Activated CD4-positive, alpha-beta T cell treated with anti-CD3 and anti-CD28 coated beads, Interleukin-2, amount 50 U/mL, for 48 hours (primary cell): ENCODE measurements at places on chromosomes 7 and 10.

DNA sequence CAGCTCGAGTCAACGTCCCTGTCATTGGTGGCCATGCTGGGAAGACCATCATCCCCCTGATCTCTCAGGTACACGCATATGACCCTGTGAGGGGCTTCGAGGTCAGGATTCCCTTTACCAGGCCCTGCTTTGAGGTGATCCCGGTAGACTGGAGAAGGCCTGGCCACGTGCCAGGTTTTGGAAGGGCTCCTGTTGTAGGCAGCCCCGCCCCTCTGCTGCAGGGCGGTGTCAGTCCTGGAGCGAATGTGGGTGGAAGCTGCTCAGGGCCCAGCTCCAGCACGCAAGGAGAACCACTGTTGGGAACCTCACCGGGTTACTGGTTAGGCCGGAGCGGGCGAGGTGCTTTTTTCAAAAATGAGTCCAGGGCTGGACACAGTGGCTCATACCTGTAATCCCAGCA is 15.6 kb downstream of the MDH2 start:
- no peak for DNase-seq

DNA sequence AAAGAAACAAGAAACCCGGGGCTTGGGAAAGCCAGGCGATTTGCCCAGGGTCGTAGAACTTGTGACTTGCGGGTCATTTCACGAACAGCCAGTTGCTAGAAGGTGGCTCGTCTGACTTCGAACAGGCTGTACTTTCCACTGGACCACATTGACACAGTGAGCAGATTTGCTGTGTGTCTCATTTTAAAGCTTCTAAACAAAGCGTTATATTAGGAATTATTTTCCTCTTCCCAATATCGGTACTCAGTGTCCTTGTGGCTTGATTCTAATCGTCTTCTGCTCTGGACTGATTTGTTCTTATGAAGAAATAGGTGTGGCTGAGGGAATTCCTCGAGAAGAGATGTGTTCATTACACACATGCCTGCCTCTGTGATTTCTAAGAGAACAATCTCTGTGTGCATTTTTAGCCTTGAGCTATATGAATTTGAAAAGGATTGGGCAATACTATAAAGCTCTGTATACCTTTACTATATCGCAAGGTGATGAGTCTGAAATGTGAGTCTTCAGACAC is 150.0 kb upstream of the PRR15 start:
- no peak for DNase-seq

DNA sequence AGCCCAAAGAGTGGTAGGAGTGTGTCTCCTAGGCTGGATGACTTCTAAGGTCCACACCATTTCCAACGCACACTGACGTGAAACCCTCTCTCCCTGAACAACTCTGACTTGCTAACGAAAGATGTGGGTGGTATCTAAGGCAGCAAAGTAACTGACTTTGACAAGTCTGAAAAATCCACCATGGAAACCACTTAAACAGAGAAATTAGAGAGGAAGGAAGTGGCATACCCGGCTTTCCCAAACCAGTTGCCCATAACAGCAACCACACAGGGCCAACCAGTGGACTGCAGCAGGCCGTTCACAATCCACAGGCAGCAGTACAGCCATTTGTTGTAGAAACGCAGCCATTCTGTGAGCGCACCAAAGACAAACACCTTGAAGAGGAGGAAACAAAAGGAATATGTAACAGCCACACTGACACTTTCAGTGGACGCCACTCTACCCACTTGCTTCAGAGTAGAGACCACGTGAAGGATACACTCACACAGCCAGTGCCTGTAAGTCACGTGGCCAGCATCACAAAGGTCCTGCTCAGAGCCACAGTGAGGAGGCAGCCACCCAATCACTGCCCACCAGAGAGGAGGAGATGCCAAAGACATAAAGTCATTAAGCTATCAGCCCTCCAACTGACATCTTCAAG is 39.8 kb downstream of the SLC37A3 start:
- DNase-seq: peak; percentile 52

GRCh38 chr7:146956321-146956720 is 839.7 kb downstream of the CNTNAP2 start:
- DNase-seq: no peak

DNA sequence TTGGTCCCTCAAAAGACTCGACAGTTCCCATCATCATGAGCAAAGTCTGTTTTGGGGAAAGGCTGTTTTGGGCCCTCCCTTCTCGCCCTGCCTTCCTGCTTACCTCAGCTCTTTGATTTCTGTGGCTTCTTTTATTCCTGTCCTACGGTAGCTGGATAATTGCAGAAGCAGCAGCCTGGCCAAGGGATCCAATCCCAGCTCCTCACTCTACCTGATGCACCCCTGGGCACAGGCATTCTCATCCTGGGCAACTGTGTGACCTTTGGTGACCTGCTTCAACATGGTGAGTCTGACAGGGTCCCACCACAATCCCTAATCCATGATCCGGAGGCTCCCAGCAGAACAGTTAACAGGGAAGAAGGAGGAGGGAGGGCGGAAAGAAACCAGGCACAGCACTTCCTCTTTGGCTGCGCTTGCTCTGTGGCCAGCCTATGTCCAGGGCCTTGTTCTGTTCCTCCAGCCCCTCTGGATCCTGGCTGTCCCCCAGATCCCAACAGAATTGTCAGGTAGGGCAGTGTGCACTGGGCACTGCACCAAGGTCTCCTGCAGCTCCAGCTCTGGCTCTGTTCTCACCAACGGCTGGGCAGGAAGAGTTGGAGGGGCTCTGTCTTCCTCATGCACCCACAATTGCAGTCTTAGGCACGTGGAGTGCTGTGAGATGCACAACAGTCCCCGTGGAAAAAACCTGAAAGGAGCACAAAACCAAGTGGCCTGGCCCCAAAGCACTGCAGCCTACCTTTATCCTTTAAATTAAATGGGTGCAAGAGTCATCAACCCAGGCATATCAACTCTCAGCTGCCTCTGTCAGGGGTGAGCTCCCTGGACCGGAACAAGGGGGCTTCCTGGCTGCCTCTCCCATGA is 144.4 kb downstream of the PTPN20 start:
- DNase-seq: no peak

DNA sequence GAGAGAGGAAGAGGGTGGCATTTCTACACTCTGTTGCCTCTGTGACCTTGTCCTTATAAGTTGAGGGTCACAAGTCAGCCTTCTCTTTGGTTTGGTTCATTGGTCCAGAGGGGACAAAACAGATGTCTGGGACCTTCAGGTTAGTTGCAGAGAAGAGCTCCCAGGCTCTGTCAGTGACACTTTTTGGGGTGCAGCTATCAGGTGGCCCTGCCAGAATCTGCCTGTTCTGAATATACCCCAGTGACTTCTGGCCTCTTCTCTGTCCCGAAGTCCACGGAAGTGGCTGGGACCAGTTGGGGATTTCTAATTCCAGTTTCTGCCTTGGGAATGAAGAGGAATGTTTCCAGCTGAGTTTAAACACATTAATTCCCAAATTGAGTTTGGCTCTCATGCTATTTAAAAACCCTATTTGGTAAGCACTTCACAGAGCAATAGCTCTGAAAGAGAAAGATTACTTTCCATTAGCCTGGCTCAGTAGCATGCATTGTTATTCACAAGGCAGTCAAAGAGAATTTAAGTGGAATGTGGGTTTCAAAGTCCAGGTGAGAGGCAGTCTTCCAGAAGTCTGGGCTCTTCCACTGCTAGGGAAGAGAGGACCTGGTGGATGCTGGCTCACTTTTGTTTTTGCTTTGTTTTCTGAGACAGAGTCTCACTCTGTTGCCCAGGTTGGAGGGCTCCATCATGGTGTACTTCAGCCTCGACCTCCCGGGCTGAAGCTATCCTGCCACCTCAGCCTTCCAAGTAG is 237.8 kb upstream of the GALNT17 start:
- DNase-seq: no peak

- no peak for DNase-seq
These were observed 415.3 kb upstream of the NRP1 start for GRCh38 chr10:33749790-33750189.

GRCh38 chr7:7035851-7036250 is 146.5 kb upstream of the C1GALT1 start:
- no peak for DNase-seq

DNA sequence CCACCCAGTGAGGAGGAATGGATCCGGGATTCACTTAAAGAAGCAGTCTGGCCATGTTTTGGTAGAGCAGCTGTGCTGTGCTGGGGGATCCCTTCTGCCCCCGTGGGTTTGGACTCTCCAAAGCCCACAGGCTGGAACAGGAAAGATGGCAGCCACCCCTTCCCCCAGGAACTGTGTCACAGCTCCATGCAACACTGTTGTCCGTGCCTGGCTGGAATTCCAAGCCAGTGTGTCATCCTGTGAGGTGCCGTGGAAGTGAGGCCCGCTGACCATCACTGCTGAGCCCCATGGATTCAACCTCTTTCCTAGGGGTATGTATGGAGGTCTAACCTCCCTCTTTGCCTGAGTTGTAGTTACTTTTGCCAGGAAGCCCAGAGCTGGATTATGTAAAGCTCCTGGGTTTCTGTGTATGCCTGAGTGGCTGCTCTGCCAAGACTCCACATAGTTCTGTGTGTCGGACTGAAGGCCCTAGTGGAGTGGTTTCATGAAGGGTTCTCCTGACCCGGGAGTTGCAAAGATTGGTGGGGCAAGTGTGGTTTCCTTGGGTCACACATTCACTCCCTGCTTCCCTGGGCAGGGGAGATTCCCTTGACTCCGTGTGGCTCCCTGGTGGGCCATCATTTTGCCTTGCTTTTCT is 35.1 kb upstream of the PCGF5 start:
- no peak for DNase-seq

DNA sequence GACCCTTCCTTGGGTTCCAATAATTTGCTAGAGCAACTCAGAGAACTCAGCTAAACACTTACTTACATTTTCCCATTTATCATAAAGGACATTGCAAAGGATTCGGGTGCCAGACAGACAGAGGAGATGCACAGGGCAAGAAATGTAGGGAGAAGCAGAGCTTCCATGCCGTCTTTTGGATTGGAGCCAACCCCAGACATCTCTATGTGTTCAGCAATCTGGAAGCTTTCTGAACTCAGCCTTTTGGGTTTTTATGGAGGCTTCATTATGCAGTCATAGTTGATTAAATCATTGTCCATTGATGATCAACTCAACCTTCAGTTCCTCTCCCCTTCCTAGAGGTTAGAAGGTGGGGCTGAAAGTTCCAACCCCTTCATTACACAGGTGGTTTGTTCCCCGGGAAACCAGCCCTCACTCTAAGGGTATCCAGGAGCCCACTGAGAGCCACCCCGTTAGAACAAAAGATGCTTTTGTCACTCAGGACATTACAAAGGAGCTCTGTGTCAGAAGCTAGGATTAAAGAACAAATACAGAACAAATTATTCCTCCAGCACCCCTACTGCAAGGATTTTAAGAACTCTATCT is 211.9 kb upstream of the VSTM2A start:
- no peak for DNase-seq

- DNase-seq: no peak
These were observed 30.0 kb downstream of the STK17A start for GRCh38 chr7:43612599-43613589.

DNA sequence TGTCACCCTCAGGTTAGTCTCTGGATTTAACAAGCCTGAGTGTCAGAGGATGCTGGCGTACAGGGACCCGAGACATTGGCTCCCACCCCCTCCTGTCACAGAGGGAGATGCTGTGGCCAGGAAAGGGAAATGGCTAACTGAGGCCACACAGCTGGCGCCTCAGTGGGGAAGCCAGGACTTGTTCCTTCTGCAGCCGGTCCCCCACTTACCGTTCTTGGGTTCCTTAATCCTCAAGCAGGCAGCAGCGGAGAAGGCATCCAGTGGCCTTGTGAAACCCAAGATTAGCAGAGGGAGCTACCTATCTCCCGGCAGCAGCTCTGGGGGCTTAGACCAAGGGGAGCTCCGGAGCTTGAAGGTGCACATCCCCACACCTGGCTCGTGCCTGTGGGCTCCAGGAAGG is 65.4 kb downstream of the NEURL1 start:
- no peak for DNase-seq

DNA sequence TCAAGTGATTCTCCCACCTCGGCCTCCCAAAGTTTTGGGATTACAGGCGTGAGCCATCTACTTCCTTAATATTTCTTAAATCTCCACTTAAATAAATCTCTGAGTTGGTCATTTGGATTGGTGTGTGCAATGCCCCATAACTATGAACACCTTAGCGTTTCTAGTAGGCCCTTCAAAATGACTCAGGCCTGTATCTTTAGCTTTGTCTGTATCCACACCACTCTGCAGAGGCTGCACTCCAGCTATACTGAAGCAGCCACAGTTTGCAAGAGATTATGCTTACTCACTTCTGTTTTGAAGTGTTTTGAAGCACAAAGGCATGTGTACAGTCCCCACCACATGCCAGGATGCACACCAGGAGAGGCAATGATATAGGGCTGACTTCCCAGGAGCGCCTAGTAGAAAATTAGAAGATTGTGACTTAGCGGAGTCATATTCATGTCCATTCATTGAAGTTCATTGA is 2.4 kb upstream of the ST7 start:
- DNase-seq: no peak

DNA sequence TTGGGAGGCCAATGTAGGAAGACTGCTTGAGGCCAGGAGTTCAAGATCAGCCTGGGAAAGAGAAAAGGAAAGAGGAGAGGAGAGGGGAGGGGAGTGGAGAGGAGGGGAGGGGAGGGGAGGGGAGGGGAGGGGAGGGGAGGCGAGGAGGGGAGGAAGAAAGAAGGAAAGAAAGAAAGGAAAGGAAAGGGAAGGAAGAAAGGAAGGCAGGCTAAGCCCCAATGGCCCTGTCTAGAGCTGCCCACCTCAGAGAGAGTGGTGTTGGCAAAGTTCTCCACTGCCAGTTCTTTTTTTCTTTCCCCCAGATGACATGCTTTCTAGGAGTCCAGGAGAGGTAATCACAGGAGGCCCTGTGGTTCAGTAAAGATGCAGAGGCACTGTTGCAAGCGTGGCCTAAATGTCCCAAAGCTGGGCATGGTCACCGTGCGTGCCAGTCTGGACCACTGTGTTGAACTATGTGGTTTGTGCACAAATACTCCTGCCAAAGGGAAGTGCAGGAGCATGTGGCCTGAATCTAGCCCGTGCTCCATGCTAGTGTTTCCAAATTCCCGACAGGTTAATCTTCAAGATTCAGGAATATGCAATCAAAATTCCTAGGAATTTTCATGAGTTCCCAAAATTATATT is 39.7 kb downstream of the ODAD2 start:
- no peak for DNase-seq

- DNase-seq: no peak
These were observed 1.9 kb downstream of the USP6NL start for GRCh38 chr10:11609492-11610093.

DNA sequence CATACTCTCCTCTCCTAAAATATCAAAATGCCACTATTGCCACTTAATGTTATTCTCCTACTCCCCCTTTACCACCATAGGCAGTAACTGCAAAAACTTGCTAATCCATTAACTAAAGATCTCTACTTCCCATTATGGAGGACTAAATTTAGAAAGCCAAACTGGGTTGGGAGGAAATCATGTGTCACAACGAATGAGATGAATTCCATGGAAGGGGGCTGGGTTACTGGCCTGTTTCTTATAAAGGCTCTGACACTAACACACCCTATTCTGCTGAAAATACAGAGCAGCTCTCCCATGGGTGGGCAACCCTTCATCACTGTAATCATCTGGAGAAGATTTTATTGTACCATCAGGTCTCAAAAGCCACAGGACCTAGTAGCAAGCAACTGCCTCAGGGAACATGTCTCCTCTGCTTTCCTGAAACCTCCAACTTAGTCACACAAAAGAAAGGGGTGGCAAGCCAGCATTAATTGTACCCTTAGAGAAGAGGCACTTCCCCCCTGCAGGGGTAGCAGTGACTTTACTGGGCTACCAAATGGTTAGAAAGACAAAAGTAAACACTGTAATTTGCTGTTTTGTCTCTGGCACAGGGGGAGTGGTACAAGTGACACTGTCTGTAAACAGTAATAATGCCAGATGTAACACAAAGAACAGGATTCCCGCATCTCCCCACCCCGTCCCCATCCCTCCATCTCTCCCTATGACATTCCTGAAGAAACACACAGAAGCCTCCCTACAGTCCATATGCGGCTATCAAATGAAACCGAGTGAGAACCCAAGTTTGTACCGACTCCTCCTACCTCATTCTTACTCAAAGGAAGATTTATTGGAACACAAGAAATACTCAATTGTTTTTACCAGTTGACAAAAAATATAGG is 81.6 kb downstream of the ARMH3 start:
- DNase-seq: no peak
